ENCODE measurements at places on chromosomes 5 and 9.
A peak's percentile ranks its signal among the peaks of the same experiment; 100 is the strongest.

GRCh38 chr5:39638813-39639212 is 214.0 kb upstream of the DAB2 start:
- DNase-seq: no peak

GRCh38 chr5:59579101-59579823 is 314.3 kb downstream of the PDE4D start:
- DNase-seq: no peak

DNA sequence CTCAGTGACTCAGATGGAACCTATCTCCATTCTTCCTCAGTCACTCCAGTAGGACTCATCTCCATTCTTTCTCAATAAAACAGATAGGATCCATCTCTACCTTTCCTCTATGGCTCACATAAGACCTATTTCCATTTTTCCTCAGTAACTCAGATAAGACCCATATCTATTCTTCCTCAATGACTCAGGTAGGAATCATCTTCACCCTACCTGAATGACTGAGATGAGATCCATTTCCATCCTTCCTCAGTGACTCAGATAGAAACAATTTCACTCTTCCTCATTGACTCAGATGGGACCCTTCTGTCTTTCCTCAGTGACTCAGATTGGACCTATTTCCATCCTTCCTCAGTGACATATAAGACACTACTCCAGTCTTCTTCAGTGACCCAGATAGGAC is 165.1 kb downstream of the FBXO4 start:
- DNase-seq: no peak

DNA sequence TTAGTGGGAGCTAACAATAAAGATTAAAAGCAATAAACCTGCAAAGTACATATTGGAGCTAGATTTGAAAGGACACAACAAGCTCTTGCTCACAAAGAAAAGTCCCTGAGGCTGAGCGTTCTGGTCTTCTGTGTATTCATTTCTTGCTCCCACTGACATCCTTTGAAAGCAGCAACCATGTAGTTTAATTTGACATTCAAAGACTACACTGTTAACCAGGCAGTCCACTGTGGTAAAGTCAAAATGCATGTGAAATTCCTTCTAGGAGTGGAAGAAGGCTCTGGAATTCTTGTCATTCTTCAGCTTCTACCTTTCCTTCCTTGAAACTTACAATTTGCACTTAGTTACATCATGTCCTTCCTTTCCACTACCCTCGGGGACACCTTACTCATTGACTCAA is 480.7 kb downstream of the CSNK1G3 start:
- no peak for DNase-seq

- DNase-seq: peak; percentile 26
Observed at GRCh38 chr9:27538647-27539046, 9.0 kb upstream of the MOB3B start.

GRCh38 chr5:126543660-126544059 is 51.4 kb downstream of the ALDH7A1 start:
- DNase-seq: no peak

- peak; percentile 67 for DNase-seq
Observed at GRCh38 chr5:73447530-73448462, 781 bp downstream of the FOXD1 start.

DNA sequence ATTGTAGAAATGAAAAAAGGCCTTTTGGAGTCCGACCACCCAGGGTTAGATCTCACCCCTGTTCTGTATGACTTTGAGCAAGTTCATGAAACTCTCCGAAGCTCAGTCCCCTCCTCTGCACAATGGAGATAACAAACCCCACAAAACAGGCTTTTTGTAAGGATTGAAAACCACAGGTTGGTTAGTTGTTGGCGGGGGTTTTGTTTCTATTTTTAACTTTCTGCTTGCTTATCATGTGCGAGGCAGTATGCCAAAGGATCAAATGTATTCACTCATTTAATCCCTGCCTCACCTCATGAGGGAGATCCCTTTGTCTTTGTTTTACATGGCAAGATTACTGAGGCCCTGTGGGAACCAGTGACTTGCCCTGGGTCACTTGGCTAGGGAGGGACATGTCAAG is 539.1 kb downstream of the CDK5RAP2 start:
- no peak for DNase-seq

All from Caki2 (cell line).